Naive thymus-derived CD8-positive, alpha-beta T cell (primary cell): ENCODE measurements at places on chromosomes 2 and 18. TPM values are rescaled to one million over a fixed set of nuclear protein-coding genes. Genes with fewer than 3 reads are reported as not detected.

DNA sequence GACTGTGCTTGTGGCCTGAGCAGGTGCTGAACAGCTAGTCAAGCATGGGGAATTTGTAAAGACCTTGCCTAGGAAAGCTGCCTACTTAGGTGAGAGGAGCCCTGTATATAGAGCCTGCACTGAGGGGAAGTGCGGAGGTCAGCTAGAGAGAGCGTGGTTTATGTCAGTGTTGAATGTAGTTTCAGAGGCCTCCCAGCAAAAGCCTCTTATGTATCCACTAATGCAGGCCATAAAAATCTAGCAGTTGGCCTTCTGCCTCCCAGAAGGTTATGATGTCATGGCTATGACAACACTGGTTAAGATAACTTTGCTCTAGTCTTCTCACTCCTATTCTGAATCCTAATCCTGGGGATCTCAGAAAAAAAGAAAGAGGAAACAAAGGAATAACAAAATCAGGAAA lies 88.9 kb downstream of the ASXL3 start:
- H3K4me3 ChIP-seq: no peak overlapping the region
- no peak overlapping the region for H3K27ac ChIP-seq
- no peaks in the 10 kb centered on the region for H3K27me3 ChIP-seq
- H3K4me1 ChIP-seq: no peaks in the 10 kb centered on the region
- DNase-seq: no peak
- H3K36me3 ChIP-seq: no peaks in the 10 kb centered on the region

GRCh38 chr2:46661526-46661925 lies 182.2 kb downstream of the TMEM247 start:
- H3K27me3 ChIP-seq: peaks cover 20% of the 10 kb centered on the region
- peaks cover 2% of the 10 kb centered on the region for H3K4me1 ChIP-seq
- no peak for DNase-seq
- H3K4me3 ChIP-seq: no peak overlapping the region
- H3K27ac ChIP-seq: no peak overlapping the region

DNA sequence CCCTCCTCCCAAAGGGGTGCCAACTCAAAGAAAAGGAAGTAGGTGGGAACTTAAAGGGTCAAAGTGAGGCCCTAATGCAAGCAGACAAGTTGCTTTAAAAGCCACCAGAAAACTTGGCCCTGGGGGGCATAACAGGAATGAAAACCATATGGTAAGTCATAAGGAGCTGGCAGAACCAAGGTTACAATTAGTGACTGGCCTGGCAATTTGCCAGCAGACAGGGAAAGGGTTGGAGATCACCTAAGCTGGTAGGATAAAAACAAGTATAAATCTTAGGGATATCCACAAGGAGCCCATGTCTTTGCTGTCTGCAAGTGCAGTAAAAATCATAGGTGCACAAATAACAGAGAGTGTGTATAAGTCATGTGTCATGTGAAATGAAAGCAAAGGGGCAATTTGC lies 256.7 kb upstream of the LRRTM4 start:
- no peak overlapping the region for H3K27ac ChIP-seq
- no peak for DNase-seq
- no peaks in the 10 kb centered on the region for H3K36me3 ChIP-seq
- H3K4me3 ChIP-seq: no peak overlapping the region
- no peaks in the 10 kb centered on the region for H3K4me1 ChIP-seq

- H3K4me3 ChIP-seq: no peak overlapping the region
- DNase-seq: no peak
Observed at GRCh38 chr18:13120983-13121441, 97.5 kb upstream of the LDLRAD4 start.

GRCh38 chr2:2230433-2230817 lies 100.7 kb downstream of the MYT1L start:
- no peaks in the 10 kb centered on the region for H3K4me1 ChIP-seq
- H3K4me3 ChIP-seq: no peak overlapping the region
- H3K27ac ChIP-seq: no peak overlapping the region
- DNase-seq: no peak
- no peaks in the 10 kb centered on the region for H3K36me3 ChIP-seq
- peaks cover 2% of the 10 kb centered on the region for H3K27me3 ChIP-seq

DNA sequence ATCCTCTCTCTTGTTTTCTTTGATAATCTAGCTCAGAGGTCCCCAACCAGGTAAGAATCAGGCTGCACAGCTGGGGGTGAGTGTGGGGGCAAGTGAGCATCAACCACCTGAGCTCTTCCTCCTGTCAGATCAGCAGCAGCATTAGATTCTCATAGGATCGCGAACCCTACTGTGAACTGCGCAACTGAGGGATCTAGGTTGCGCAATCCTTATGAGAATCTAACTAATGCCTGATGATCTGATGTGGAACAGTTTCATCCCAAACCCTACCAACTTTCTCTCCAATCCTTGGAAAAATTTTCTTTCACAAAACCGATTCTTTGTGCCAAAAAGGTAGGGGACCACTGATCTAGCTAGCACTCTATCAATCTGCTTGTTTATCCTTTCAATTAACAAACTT lies 678.3 kb downstream of the CBLN2 start:
- no peak overlapping the region for H3K4me3 ChIP-seq
- no peaks in the 10 kb centered on the region for H3K36me3 ChIP-seq
- DNase-seq: no peak
- no peak overlapping the region for H3K27ac ChIP-seq
- H3K27me3 ChIP-seq: no peaks in the 10 kb centered on the region

DNA sequence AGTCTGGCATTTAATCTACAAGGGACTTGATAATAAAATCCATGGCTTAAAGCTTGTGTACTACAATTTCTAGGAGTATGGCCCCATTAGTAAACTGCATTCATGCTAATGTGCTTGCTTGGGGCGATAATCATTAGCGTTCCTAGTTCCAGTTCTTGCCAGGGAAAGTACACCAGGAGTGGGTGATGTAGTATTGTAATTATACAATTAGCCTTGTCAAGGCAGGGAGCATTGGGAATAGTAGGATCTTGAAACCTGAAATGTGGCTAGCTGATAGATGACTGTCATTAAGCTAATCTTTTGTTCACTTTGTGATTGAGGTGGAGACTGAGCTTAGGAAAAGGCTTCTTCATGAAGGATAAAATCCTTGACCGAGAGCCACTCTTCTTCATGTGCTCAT lies 989.2 kb downstream of the CPS1 start:
- no peak for DNase-seq
- no peak overlapping the region for H3K27ac ChIP-seq
- no peaks in the 10 kb centered on the region for H3K27me3 ChIP-seq
- no peak overlapping the region for H3K4me3 ChIP-seq

DNA sequence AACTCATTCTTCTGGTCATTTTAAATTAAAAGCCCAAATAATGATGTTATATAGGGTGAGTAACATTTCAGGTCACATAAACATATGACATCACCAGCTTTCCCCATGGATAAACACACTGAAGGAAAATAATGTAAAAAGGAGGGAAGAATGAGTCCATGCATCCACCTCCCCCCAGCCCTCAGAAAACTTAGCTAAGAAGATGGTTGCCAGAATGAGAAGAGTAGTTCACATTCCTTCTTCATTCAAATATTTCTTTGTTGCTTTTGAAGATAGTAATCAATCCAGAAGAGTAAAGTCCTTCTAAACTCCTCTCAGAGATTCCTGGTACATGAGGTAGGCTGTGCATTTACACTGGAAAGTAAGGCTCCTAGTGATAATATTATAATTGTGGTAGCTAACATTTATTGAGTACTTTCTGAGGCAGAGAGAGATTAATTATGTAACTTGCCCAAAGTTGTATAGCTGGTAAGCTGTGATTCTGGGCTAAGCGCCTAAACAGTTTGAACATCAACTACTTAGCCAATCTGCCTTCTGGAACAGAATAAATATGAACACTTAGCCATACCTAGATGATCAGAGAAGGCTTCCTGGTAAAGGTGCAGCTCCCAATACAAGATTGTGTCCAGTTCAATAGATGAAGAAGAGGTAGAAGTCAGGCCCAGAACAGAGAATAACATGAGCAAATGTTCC lies 256.7 kb upstream of the FN1 start:
- H3K27me3 ChIP-seq: no peaks in the 10 kb centered on the region
- no peak overlapping the region for H3K27ac ChIP-seq
- no peaks in the 10 kb centered on the region for H3K36me3 ChIP-seq
- H3K4me1 ChIP-seq: no peaks in the 10 kb centered on the region

DNA sequence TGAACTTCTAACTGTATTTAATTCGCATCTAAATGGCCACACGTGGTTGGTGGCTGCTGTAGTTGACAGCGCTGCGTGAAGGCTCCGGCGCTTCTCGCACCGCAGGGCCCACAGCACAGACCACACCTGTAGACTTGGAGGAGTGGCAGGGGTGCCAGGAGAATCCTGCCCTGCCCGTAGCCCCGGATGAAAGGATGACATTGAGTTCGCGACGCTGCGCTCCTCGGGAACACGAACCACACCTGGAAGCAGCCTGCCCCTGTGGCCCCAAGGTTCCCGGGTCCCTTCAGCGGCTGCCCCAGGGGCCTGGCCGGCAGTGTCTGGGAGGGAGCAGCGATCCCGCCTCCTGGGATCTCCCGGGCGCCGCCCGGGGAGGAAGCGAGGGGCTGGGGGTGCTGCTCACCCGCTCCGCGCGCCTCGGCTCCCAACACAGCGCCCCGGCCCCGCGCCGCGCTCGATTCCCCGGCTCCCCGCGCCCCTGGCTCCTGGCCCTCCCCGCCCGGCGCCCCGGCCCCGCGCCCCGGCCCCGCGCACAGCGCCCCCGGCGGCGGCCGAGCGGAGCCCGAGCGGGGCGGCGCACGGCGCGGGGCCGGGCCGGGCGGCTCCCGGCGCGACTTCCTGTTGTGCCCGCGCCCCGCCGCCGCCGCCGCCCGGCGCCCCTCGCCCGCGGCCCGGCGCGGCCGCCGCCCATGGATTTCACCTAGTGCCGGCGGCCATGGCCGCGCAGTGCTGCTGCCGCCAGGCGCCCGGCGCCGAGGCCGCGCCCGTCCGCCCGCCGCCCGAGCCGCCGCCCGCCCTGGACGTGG lies at the start of gene RNPEPL1:
TSS of gene RNPEPL1 (plus strand) at position 613 of the 806 bp plus-strand sequence. CDS start at position 716, 103 bp downstream.
- peak; percentile 40 for DNase-seq
- H3K4me1 ChIP-seq: peaks cover 61% of the 10 kb centered on the region
- peak within 1 kb of the TSS; percentile 98 for H3K27ac ChIP-seq
- H3K36me3 ChIP-seq: peaks cover 2% of the 10 kb centered on the region
- H3K4me3 ChIP-seq: peak within 1 kb of the TSS; percentile 95

- no peak overlapping the region for H3K4me3 ChIP-seq
- H3K4me1 ChIP-seq: no peaks in the 10 kb centered on the region
- peak overlapping the region; percentile 37 for H3K27ac ChIP-seq
- H3K27me3 ChIP-seq: no peaks in the 10 kb centered on the region
Observed at GRCh38 chr2:135913727-135914365, 37.6 kb upstream of the MCM6 start.

DNA sequence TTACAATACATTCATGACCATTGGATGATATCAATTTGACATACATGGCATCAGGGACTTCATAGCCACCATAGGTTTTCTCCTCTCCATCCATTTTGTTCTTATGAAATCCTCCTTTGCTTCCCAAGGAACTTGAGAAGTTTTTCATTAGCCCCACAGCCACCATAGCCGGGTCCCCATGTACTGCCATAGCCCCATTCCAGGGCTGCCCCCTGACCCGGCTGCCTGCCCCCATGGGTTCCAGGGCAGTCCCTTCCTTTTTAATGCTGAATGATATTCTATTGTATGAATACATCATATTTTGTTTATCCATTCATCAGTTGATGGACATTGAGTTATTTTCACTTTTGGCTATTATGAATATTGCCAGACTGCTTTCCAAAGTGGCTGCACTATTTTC lies 20.4 kb downstream of the ATP6V1B1 start:
- no peak overlapping the region for H3K27ac ChIP-seq
- DNase-seq: no peak
- peaks cover 13% of the 10 kb centered on the region for H3K4me1 ChIP-seq
- H3K4me3 ChIP-seq: no peak overlapping the region

DNA sequence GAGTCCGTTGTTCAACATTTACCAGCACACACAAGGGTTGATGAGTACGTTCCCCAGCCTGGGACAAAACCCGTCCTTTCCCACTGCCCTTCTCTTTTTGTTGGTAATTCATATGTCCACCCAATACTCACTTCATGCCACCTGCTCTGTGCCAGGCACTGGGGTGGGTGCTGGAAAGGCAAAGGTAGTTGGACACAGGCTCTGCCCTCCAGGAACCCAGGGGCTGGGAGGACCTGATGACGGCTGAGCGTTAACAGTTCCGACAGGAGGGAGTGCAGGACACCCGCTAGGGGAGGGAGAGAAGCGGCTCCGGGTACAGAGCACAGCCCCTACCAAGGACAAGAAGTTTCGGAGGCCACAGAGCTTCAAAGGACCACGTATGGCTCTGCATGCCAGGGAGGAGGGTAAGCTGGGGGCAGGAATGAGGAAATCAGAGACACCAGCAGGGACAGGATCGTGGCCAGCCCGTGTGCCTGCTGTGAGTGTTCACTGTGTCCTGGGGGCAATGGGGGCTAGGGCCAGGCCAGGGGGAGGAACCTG lies 134.1 kb upstream of the GPC1 start:
- H3K27me3 ChIP-seq: peaks cover 18% of the 10 kb centered on the region
- no peak overlapping the region for H3K27ac ChIP-seq
- no peaks in the 10 kb centered on the region for H3K4me1 ChIP-seq

- no peaks in the 10 kb centered on the region for H3K27me3 ChIP-seq
- no peak overlapping the region for H3K4me3 ChIP-seq
- no peaks in the 10 kb centered on the region for H3K4me1 ChIP-seq
- H3K36me3 ChIP-seq: peaks cover under 1% of the 10 kb centered on the region
- DNase-seq: no peak
Observed at GRCh38 chr2:18701981-18702380, 112.6 kb upstream of the NT5C1B start.

- H3K4me3 ChIP-seq: no peak overlapping the region
- peaks cover 8% of the 10 kb centered on the region for H3K36me3 ChIP-seq
- peaks cover 18% of the 10 kb centered on the region for H3K4me1 ChIP-seq
- no peak for DNase-seq
- H3K27ac ChIP-seq: no peak overlapping the region
- peaks cover 7% of the 10 kb centered on the region for H3K27me3 ChIP-seq
Observed at GRCh38 chr2:2880938-2881337, 496.7 kb downstream of the EIPR1 start.

GRCh38 chr2:200962811-200963123 lies 693 bp downstream of the ORC2 start:
- no peak for DNase-seq
- no peaks in the 10 kb centered on the region for H3K27me3 ChIP-seq
- H3K4me1 ChIP-seq: peaks cover 62% of the 10 kb centered on the region
- H3K27ac ChIP-seq: peak overlapping the region; percentile 99
- H3K4me3 ChIP-seq: peak overlapping the region; percentile 96
- no peaks in the 10 kb centered on the region for H3K36me3 ChIP-seq

The UNC80 gene
- not detected for polyA plus RNA-seq

The RAB17 gene
- not detected for polyA plus RNA-seq

The KYNU gene
- not detected for polyA plus RNA-seq

The GATA6 gene
- polyA plus RNA-seq: 0.88 TPM

The IL1RL1 gene
- not detected for polyA plus RNA-seq

The KCNS3 gene
- not detected for polyA plus RNA-seq

The REG1B gene
- not detected for polyA plus RNA-seq
